ENCODE measurements at places on chromosomes 6 and 20.

GRCh38 chr20:1337441-1337840, 8.5 kb upstream of the SDCBP2 start:
- DNase-seq: no peak

DNA sequence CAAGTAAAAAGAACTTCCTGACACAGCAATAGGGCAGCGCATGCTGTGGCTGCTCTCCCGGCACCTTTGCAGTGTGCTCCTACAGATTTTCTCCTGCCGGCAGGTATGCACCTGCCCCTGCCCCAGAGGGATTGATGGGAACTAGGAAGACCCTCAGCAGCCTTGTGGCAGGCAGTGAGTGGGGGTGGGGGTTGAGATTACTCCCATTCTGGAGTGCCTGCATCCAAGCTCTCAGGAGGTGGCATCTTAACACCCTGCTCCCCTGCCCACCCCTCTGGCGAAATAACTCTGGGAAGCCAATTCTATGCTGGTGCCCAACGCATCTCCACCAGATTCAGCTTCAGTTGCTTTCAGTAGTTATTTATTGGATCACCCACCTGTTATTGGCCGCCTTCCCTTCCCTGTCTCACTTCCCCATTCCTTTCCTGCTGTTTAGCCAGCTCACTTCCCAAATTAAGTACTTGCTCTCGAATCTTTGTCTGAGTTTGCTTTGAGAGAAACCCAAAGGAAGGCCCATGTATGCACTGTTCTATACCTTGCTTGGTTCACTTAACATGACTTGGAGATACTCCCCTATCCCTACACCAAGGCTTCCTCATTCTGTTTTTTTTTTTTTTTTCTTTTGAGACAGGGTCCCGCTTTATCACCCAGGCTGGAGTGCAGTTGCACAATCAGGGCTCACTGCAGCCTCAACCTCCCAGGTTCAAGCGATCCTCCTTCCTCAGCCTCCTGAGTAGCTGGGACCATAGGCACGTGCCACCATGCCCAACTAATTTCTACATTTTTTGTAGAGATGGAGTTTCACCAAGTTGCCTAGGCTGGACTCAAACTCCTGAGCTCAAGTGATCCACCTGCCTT, 29.3 kb upstream of the SLC23A2 start:
- DNase-seq: no peak

DNA sequence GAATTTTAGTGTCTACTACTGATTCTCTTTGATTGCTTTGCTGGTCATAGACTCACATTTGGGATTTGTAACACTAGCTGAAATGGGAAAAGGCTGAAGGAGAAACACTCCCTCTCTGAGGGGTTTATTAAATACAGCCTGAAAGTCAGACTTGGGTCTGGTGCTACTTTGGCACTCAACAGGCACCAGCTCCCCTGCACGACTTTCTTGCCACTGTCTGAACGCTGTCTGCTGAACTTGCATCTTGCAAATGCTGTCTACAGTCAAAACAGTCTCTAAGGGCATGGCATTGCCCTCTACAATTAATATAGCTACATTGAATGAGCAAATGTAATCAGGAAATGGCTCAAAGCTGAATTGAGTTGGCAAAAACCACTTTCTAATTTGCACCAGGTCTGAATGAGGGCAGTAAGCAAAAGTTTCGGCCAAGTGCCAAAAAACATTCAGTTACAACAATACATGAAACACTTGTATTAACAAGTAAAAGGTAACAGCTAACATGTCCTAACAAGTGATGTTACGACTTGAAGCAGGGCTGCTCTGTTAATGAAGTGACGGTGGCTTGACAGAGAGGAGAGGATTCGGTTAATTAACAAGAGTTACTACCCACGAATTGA, 119.5 kb downstream of the FOXC1 start:
- DNase-seq: no peak

DNA sequence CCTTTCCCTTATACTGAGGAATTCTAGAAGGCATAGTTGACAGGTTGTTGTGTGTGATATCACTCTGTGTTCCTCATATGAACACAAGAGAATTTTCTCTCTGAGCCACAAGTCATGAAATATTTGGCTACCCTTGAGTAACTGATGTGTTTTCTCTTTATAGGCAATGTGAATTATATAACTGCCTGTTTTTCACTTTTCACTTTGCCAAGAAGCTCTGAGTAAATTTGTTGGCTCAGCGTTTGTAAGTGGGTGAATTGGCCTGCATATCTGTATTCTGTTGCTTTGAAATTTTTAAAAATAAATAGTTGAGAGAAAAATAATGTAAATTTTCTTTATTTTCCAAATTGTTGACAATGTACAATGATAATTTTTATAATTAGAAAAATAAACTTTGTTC, 5.2 kb upstream of the BTBD9 start:
- DNase-seq: no peak

- DNase-seq: no peak
Observed at GRCh38 chr6:121858310-121858709, 422.9 kb downstream of the GJA1 start.

DNA sequence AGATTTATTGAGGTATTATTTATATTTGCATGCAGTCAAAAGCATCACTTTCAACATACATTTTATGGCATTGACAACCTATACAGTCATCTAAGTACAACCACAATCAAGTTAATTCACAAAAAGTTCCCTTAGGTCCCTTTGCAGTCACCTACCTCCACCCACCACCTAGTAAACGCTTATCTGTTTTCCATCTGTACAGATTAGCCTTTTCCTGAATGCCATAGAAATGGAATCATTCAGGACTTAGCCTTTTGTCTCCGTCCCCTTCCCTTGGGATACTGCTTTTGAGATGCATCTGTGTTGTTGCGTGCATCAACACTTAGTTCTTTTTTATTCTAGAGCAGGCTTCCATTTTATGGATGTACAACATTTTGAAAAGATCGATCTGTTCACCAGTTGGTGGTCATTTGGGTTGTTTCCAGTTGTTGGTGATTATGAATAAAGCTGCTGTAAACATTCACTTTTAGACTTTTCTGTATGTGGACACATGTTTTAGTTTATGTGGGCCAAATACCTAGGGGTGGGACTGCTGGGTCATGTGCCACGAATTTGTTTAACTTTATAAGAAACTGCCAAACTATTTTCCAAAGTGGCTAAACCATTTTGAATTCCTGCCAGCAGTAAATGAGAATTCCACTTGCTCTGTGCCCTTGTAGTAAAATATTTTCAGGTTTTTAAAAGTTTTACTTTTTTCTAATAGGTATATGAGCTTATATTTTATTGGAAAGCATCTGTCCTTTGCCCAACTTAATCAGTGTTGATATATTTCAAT, 17.6 kb upstream of the IFNGR1 start:
- DNase-seq: no peak

Data from fibroblast of skin of right biceps (primary cell).